DMS79 treated with DMSO at 0.1 percent for 48 hours (cell line): ENCODE measurements at places on chromosomes 4 and X.
A peak's percentile ranks its signal among the peaks of the same experiment; 100 is the strongest.

GRCh38 chrX:41881166-41881565, 42.2 kb downstream of the CASK start:
- DNase-seq, result no peak

- no peak for DNase-seq
Observed at GRCh38 chr4:186807808-186808629, 84.4 kb upstream of the FAT1 start.

- DNase-seq, result no peak
Observed at GRCh38 chrX:9611436-9612145, 146.7 kb downstream of the TBL1X start.

GRCh38 chrX:149124526-149125108, 380.5 kb downstream of the IDS start:
- DNase-seq, result no peak

GRCh38 chr4:188551156-188551555, 411.9 kb downstream of the TRIML1 start:
- DNase-seq, result no peak

DNA sequence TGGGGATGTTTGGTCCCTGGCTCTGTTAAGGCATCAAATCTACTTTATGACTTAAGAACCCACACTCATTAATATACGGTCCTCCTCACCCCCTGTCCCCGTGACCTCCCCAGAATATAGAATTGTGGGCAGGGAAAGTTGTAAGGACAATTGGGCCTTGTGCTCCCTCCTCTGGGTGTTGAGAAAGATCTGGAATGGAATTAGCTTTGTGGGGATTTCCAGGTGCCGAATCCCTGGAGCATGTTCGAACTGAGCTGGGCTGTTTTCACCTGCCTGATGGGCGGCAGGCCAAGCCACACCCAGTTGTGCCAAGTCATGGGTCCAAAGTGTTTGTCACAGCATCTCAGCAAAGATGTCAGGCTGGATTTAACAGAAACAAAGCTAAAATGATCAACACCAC, 349.3 kb upstream of the KLF3 start:
- no peak for DNase-seq

- DNase-seq, result peak; percentile 51
Observed at GRCh38 chr4:10151182-10151581, 34.6 kb upstream of the WDR1 start.

DNA sequence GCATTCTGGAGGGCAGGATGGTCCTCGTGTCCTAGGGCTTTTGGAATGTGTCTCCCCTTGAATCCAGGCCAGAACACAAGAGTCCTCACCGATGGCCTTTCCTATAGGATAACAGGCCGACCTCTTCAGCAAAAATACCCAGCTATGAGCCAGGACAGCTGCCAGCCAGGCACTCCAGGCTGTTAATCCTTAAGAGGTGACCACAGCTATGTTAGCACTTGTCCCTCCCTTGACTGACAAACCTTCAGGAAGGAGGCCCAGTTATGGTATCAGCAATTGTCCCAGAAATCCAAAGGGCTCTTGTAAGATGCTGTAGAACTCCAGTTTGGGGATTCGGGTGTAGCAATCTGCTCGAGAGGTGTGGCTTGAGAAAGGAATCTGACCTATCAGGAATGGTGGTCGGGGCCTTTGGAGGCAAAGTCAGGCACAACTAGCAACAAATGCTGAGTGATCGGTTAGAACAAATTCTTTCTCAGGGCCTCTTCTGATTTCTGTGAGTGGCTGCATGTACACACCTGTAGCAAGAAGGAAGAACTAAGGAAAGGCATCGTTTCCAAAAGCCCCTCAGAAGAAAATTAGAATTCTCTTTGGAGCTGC, 54.6 kb downstream of the PTCHD1 start:
- no peak for DNase-seq

- DNase-seq, result no peak
Observed at GRCh38 chrX:48459483-48459882, 10.6 kb downstream of the SLC38A5 start.

GRCh38 chrX:102658556-102658955, 7.3 kb downstream of the GPRASP1 start:
- no peak for DNase-seq

DNA sequence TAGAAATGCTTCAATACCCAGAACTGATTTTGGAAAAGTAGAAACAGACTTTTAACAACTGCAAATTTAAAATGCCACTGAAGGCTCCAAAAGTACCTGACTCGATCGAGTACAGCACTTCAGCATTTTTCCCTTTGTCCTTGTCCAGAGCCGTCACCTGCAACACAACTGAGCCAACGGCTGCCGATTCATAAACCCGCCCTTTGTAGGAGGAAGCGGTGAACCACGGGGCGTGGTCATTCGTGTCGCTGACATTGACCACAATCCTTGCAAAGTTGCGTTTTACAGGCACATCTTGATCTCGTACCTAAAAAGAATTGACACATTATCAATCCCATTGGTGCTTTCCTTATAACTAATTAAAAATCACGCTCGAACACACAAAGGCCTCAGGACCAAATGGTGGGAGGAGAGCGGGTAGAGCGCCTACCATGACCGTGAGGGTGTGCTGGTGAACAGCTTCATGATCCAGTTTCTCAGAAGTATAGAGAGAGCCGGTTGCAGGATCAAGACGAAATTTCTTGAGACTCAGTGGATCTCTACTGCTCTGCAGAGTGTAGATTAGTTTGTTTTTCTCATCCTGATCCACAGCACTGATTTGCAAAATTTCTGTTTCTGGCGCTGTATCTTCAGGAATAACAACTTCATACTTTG, 72.8 kb upstream of the MTNR1A start:
- no peak for DNase-seq

DNA sequence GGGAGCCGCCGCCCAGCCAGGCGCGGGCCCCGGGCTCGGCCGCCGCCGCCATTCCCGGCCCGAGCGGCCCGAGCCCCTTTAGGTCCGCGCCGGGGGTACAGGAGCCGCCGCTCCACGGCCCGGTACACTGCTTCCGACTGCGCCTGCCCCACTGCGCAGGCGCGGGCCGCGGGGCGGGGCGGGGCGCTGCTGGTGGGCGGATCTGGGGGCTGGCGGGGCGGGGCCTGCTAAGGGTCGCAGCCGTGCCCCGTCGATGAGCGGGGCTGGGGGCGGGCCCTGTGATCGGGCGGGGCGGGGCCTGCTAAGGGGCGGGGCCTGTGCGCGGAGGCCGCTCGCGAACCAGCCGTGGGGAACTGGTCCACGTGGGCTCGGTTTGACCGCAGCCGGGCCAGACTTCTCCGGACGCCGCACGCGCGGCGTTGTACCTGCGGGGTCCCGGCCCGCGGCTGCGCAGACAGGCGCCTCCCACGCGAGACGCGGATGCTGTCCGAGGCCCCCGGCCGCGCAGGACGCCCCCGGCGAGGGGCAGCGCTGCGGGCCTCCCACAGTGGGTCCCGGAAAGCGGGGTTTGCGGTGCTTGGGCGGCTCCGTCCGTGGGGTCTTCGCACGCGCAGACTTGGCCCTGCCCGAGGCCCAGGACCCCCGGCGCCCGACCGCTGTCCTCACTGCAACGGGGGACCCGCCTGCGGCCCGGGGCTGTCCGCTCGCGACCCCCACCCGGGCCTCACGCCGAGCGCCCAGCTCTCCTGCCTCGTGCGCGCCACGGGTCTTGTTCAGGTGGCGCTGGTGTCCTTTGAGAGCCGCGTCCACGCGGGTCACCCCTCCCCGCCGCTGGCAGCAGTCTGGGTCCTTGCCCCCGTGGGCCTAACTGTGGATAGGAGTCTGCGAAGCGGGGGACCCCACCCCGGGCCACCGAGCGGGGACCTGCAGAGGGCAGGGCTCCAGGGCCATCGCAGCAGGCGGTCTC, at the start of gene DGKQ:
Gene DGKQ, minus strand, starts transcription at position 139 of the 967 bp plus-strand sequence. Its CDS starts 87 bp downstream, at position 52.
- DNase-seq, result no peak

GRCh38 chrX:103565197-103565596, 20.1 kb upstream of the TCEAL4 start:
- no peak for DNase-seq

DNA sequence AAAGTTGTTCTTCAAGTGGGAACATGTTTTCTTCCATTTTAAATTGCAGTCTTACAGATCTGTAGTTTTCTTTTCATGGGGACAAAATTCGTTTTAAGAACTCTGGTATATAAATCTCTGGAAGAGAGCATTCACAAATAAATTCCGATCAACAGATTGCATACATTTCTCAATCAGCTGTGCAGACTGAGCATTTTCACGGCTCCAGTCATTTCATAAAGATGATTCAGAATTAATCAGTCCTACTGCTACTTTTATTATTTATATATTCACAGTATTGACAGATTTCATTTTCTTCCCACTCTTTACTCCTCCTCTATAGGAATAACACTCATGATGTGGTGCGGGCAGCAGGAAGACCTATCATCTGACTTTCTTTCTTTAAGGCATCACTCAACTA, 534.9 kb upstream of the FTHL17 start:
- DNase-seq, result no peak

DNA sequence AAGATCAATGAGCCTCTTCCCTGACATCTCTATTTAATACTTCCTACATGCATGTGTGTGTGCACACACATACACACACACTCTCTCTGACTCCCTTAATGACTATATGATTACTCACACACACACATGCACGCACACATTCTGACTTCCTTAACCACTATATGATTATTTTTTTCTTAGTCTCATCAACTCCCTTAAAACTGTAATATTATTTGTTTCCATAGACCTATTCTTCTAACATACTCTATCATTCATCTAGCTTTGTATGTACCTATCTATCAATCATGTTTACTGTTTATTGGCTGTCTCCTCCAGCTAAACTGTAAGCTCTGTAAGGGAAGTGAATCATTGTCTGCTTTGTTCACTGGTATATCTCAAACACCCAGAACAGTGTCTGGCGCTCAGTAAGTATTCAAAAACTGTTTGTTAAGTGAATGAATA, 236.6 kb downstream of the RASL11B start:
- DNase-seq, result no peak

GRCh38 chr4:63275491-63275890, 1133.8 kb downstream of the TECRL start:
- DNase-seq, result no peak

- DNase-seq, result no peak
Observed at GRCh38 chrX:81261576-81261975, 59.7 kb downstream of the SH3BGRL start.

DNA sequence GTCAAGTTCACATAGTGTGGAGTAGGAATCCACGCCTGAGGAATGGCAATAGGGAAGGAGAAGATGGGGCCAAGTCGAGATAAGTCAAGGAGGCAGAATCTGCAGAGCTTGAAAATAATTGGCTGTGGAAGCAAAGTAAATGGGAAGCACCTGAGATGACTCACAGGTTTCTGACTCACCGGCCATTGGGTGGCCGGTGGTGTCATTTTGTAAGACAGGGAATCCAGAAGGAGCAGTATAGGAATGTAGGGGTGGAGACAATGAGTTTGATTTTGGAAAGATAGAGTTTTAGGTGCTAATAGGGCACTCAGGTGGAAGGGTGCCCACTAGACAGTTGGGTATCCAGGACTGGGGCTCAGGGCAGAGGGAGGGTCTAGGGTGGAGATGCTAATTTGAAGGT, 201.0 kb upstream of the MAMLD1 start:
- DNase-seq, result no peak

- no peak for DNase-seq
Observed at GRCh38 chr4:87391576-87392054, 627 bp upstream of the HSD17B11 start.

DNA sequence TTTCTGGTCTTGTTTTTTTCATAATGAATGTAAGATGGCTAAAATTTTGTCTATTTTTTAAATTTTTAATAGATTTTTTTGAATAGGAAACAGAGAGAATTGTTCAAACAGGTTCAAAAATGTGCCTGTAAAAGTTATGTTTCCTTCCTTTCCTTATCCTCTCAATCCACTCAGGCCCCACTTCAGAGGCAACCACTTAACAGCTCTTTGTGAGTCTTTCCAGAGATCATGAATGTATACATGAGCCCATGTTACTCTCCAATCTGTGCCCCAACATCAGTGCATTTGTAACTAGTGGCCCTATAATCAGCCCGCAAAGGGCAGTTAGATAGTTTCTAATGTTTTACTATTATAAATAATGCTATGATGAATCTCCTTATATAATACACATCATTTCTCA, 14.0 kb downstream of the CFI start:
- DNase-seq, result no peak

DNA sequence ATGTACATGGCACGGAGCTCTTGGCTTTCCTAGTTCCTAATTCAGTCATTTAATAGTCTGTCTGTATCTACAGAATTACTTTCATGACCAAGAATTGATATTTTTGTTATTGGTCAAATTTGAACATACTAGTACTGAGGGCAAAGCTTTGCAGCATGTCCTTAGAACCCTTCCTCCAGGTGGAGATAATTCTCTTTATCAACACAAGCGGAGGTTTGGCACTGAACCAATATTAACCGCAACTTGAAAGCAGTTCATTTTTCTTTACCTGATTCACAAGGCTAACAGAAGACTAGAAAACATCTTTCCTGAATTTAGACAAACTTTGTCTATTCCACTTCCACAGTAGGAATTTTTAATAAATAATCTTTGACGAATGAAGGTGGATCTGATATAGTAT, 73.8 kb downstream of the TACR3 start:
- DNase-seq, result no peak

- no peak for DNase-seq
Observed at GRCh38 chr4:144556636-144557035, 89.3 kb upstream of the HHIP start.

DNA sequence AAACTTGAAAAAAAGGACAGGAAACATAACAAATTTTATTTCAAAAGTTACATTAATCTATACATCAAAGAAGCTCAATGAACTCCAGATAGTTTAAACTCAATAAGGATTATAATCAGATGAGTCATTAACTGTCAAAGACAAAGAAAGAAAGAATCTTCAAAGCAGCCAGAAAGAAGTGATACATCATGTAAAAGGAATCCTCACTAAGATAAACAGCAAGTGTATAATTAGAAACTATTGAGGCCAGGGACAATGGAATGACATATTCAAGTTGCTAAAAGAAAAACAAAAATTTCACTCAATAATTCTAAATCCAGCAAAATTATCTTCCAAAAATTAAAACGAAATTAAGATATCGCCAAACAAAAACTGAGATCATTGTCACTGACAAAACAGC, 161.6 kb upstream of the NWD2 start:
- DNase-seq, result no peak

DNA sequence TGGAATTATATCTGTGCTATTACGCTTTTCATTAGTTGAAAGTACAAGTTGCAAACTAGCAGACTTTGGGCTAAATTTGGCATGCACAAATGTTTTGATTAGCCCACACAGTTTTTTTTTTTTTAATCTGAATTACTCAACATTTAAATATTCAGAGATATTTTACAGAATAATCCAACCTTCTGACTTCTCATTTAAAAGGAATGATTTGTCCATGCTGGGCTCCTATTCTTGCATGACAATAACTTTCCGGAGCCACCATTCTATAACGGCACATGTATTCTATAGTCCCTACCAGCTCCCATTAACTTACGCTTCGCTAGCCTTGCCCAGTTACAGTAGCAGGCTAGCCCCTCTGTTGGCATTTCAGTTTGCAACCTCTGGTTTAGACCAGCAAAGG, 219.3 kb upstream of the FTHL17 start:
- DNase-seq, result no peak

DNA sequence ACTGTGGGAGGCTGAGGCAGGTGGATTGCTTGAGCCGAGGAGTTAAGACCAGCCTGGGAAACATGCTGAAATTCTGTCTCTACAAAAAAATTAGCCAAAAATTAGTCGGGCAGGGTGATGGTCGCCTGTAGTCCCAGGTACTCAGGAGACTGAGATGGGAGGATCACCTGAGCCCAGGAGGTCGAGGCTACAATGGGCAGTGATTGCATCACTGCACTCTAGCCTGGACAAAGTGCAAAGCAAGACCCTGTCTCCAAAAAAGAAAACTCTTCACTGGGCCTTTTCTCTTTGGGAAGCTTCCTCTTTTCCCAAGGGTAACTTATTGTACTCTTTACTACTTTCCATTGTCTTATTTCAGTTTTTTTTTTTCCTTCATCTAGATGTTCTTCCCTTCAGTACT, 88.9 kb downstream of the UBE2K start:
- DNase-seq, result no peak
